ENCODE measurements at places on chromosomes 6 and 20.

- no peak for DNase-seq
Measured at GRCh38 chr6:45116714-45117410, 211.3 kb upstream of the RUNX2 start.

GRCh38 chr20:40134176-40134575, 554.9 kb downstream of the MAFB start:
- DNase-seq = no peak

GRCh38 chr6:129645830-129646579, 64.0 kb downstream of the ARHGAP18 start:
- no peak for DNase-seq

- DNase-seq = no peak
Measured at GRCh38 chr6:33808641-33809180, 4.9 kb upstream of the MLN start.

- no peak for DNase-seq
Measured at GRCh38 chr6:124770784-124771183, 191.5 kb upstream of the RNF217 start.

DNA sequence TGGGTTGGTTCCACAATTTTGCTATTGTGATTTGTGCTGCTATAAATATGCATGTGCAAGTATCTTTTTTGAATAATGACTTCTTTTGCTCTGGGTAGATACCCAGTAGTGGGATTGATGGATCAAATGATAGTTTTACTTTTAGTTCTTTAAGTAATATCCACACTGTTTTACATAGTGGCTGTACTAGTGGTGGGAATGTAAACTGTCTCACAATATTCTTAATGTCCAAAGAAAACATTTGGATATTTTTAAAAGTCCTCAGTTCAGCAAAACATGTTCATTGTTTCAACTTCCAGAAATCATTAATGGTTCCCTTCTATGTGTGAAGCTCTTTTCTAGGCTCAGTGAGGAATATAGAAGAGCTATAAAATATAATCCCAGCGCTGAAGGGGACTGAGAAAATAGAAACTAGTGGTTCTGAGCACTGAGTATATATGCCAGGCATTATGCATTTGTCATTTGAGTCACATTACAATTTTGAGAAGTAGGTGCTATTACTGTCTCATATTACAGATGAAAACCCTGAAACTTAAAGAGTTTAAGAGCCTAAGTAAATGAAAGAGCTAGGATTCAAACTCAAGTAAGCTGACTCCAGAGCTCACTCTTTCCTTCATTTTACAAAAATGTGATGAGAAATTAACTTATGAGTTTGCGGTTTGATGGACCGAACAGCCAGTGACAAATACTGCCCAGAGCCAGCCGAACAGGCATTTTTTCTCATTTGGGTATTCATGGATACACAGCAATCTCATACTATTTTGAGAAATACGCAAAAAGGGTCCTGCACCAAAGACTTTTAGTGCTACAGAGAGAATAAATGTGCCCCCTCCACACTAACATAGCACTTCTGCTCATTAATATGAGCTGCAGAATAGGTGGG, 250.1 kb downstream of the TBX18 start:
- no peak for DNase-seq

GRCh38 chr6:105380634-105381033, 22.2 kb downstream of the PREP start:
- no peak for DNase-seq

DNA sequence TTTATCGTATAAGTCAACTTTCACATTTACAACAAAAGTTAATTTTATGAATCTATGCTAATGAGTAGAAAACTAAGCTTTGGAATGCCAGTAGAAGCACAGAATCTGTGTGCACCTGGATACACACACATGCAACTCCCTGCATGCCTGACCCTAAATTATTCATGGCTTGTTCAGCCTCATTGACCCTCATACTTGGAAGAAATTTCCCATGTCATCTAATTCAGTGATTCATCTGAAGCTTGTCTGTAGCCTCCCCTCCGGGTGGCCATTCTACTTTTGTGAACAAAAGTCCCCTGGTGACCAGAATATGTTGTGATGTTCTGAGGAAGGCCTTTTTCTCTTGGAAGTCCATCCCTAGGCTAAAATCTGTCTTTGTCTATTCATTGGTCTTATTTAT, 1078.4 kb downstream of the KIF16B start:
- DNase-seq = no peak

GRCh38 chr6:150299873-150300485, 68.8 kb upstream of the IYD start:
- DNase-seq = no peak

GRCh38 chr6:130020073-130020906, 1.9 kb downstream of the L3MBTL3 start:
- peak; percentile 53 for DNase-seq

DNA sequence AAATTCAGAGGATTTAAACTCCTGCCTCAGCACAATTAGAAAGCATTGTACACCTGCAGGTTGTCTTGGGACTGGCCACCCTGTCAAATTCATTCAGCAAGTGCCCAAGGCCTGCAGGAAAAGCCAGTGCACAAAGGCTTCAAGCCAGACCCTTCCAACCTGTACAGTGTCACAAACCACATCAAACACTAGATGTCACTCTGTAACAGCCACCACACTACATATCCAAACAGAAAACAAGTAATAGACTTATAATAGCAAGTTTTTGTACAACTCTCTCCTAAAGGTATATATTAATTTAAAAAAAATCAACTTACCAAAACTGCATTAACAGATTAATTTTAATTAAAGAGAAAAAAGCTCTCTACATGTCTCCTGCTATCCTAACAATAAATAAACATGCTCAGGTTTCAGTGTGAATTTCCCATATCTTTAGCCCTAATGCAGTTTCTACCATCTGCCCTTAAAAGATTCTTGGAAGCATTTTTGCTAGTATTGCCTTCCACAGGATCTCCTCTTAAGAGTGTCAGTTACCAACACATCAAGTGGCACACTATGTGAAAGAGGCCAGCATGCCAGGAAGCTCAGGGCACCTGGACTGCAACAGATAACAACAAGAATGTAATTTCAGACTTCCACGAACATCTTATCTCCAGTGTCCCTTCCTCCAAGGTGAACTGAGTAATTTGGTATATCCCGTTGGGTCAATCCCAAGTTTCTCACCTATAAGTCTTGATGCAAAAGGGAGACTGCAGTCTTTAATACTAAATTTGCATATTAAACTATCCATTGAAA, 47.5 kb downstream of the RALGAPA2 start:
- no peak for DNase-seq

GRCh38 chr6:47680051-47680450, 18.3 kb upstream of the ADGRF4 start:
- no peak for DNase-seq

- no peak for DNase-seq
Measured at GRCh38 chr6:130148181-130148580, 74.6 kb downstream of the SAMD3 start.

DNA sequence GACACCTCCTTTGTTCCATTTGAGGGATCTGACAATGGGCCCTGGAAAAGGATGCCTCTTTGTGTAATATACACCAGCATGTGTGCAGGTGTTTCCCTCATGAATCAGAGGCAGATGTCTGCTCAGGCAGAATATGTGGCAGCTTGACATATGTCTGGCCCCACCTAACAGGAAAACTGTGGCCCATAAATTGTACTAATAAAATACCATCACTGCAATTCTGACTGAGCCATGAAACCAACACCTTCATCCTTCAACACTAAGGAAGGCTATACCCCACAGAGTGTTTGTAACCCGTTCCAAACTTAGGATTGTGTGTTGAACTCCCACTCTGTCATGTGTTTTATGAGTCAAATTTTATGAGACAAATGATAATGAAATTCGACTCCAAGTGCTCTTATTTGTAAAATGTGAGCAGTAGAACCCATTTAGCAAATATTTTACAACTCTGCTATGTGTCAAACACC, 22.7 kb downstream of the LAMA4 start:
- DNase-seq = no peak

DNA sequence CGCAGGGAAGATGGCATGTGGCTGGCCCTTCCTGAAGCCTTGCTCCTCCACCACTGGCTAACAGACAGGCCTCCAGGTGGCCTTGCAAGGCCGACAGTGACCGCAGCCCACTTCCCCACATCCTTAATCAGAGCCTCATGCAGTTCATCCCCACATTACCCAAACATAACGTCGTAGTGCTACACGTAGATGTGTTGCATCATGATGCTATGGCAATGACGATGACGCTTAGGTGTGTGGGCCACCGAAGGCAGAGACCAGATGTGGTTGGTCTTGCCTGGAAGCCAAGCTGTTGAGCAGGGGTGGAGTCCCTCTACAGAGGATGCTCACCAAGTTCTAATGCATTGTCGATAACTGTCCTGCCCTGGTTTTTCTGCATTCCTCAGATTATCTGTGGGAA, 5.6 kb downstream of the CD93 start:
- no peak for DNase-seq

- no peak for DNase-seq
Measured at GRCh38 chr20:49513517-49513916, 31.0 kb upstream of the KCNB1 start.

- DNase-seq = no peak
Measured at GRCh38 chr6:19159089-19159488, 678.1 kb upstream of the ID4 start.

DNA sequence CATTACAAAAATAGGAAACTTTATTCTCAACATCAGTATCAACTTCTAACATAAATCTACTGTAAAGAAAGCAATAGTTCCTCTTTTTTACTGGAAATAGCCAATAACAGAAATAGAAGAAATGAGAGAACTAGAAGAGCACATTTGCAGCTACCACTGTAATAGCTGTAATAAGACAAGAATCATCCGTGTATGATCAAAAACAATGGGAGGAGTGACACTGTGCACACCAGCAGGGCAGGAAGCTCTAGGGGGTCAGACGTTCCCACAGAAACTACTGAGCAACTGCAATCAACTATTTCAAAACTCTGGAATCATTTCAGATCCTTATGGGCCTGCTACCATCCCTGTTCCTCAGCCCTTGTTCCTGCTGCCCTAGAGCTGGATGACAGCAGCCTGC, 43.7 kb downstream of the NINL start:
- no peak for DNase-seq

GRCh38 chr20:12049125-12049524, 131.4 kb downstream of the BTBD3 start:
- DNase-seq = no peak

DNA sequence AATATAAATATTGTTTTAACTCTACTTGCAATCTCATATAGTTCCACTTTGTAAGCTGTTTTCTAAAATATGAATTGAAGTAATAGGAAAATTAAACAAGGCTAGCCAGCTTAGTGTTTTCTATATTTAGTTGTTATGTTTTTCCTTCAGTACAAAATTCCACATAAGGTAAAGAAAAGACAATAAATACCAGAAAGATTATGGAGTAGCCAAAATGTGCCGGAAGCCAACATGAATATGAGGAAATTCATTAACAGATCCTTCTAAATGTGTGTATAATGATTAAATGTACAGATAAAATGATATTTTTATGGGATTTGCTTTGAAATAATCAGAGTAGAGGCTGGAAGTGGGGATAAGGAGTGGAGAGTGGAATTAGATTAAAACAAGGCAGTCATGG, 52.5 kb upstream of the COL21A1 start:
- DNase-seq = no peak

- no peak for DNase-seq
Measured at GRCh38 chr6:70225055-70225454, 77.8 kb downstream of the COL9A1 start.

- DNase-seq = no peak
Measured at GRCh38 chr20:45164906-45165305, 9.8 kb upstream of the PI3 start.

GRCh38 chr6:118652051-118652615, 742 bp upstream of the CEP85L start:
- no peak for DNase-seq

DNA sequence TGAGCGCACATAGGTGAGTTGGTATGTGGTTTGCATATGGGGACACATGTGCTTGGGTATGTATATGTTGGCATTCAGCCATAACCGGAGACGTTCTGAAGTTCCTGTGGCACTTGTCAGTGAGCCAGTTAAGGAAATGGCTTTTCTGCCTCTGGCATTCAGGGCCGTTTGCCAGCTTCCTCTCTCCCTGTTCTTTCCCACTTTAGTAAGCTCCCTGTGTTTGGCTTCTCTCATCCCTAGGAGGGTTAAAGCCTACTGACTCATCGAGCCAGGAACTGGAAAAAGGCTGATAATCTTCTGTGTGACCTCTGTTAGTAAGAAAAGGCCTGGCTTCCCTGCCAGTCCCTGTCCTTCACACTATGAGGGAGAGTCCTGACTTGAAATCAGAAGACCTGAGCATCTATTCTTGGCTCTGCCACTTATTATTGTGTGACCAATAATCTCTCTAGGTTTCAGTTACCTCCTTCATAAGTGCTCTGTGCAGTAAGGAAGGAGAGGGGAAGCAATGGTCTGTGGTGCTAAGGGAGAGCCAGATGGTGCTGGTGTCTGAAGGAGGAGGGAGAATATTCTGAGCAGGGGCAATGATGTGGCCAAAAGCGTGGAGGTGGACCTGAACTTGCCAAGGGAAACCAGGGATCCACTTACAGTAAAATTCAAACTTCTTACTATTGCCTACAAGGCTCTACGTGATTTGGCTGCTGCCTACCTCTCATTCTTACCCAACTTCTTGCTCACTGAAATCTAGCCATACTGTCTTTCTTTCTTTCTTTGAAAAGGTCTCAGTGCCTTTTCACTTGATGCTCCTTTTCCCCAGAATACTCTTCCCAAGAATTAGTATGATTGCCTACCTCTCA, 31.4 kb downstream of the ACSS2 start:
- DNase-seq = no peak
